ENCODE measurements at places on chromosomes 13 and 19.
A peak's percentile ranks its signal among the peaks of the same experiment; 100 is the strongest.

- no peak for DNase-seq
Observed at GRCh38 chr19:9923440-9923839, 12.9 kb downstream of the OLFM2 start.

GRCh38 chr13:86383151-86383550 is 583.9 kb upstream of the SLITRK6 start:
- DNase-seq = no peak

GRCh38 chr13:44819772-44820171 is 169.5 kb downstream of the NUFIP1 start:
- no peak for DNase-seq

DNA sequence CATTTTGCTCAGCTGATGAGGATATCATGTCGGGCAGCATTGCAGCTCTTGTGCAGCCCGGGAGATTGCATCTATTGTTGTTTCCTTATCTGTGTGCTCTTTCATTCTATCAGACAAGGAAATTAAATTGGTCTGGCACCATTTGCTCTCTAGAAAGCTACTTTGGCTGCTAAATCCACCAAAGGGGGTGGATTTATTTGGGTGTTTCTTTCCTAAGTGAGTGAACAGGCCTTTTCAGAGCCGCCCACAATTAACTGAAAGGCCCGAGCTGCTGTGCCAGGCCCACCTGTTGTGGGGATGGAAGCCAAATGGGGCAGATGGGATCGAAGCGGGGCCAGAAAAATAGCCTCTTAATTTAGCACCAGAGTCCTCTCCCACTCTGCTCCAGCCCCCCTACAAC is 99.4 kb downstream of the DNAJC15 start:
- no peak for DNase-seq

DNA sequence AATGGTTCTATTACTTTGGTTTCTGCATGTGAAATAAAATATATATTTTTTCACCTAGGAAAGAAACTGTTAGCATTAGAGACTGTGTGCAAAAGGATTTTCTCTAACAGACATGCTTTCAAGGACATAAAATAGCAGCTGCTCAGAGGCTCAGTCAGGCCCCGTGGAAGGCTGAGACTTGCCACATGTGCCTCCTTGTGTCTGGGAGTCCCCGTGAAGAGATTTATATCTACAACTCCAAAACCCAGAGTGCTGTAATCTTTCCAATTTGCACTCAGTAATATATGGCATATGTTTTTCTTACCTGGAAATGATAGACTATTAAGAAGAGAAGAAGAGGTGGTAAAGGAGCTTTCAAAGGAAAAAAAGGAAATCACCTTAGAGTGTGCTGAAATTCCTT is 371.6 kb upstream of the OBI1 start:
- no peak for DNase-seq

- DNase-seq = no peak
Observed at GRCh38 chr19:3491396-3492119, 8.3 kb upstream of the SMIM44 start.

DNA sequence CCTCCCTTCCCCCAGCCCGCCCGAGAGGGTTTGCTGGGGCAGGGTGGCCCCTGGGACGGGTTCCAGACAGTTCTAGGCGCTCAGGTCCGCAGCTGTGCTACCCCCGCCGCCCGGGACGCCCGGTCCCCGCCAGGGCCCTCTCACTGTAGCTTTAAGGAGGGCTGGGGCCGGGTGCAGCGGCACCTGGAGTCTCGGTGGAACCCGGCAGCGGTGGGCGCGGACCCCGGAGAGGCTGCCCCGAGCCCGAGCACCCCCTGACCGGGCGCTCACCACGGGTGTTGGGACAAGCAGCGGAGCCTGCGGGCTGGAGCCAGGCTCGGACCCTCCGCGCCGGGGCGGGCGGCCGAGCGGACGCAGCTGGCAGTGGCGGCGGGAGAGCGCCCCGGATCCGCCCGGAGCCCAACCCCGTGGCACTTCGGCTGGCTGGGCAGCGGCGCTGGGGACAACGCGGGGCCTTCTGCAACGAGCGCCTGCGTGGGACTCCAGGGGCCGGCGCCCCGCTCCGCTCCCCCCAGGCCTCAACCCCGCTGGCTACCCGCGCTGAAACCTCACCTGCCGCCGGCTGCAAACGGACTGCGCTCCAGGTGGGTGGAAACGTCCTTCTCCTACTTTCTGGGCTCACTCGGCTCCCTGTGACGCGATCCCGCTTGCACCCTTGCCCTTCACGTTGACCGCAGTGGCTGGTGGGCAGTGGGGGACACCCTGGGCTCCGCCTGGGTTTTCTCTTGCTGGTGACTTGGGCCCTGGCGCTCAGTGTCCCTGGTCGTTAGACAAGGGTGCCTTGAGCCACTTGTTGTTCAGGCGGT is 81.1 kb downstream of the ZNF429 start:
- DNase-seq = peak; percentile 25

- no peak for DNase-seq
Observed at GRCh38 chr13:111395511-111396393, 75.3 kb downstream of the TEX29 start.
